Osteoblast (primary cell): ENCODE measurements at places on chromosomes 7 and 10. TPM values are rescaled to one million over a fixed set of nuclear protein-coding genes. Genes with fewer than 3 reads are reported as not detected.

- no peak for DNase-seq
These were observed 155.2 kb upstream of the ASAH2 start for GRCh38 chr10:50406457-50407070.

The UFSP1 gene
- total RNA-seq, result 4.7 and 5.8 TPM in 2 replicates

The AGAP5 gene
- total RNA-seq, result 3.5 and 4.0 TPM in 2 replicates

The NEUROG3 gene
- not detected in 2 replicates for total RNA-seq

DNA sequence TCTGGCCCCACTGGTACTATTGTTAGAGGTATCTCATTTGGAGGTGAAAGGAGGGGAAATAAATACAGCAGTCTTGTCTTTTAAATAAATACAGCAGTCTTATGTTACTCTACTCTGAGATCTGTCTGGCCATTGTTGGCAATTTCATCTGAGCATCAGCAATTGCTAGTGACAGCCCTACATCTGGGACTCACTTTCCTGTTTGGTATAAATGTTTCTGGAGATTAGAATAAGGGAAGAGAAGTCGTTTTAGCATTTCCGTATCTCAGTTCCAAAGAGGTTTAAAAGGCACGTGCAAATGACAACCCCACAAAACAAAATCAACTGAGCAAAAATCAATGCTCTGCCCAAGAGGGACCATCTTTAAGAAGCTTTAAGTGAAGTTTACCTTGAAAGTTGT lies 18.1 kb upstream of the CNNM2 start:
- no peak for DNase-seq

DNA sequence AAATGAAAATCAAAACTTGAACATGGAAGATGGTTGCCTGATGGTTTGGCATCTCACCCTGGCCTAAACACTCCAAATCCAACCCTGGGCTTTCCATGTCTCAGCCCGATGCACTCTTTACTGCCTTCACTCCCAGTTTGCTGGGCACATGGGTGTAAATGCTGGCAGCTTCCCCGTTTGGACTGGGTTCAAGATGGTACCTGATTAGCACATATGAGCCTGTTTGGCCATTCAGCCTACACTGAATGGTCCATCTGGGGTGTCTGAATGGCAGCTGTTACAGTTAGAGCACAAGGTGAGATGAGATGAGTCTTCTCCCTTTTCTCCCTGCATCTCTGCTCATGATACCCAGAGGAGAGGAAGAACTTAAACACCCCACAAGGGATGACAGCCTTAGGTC lies 37.1 kb downstream of the ATXN7L1 start:
- no peak for DNase-seq

GRCh38 chr10:127982601-127983000 lies 75.7 kb downstream of the PTPRE start:
- DNase-seq, result no peak

DNA sequence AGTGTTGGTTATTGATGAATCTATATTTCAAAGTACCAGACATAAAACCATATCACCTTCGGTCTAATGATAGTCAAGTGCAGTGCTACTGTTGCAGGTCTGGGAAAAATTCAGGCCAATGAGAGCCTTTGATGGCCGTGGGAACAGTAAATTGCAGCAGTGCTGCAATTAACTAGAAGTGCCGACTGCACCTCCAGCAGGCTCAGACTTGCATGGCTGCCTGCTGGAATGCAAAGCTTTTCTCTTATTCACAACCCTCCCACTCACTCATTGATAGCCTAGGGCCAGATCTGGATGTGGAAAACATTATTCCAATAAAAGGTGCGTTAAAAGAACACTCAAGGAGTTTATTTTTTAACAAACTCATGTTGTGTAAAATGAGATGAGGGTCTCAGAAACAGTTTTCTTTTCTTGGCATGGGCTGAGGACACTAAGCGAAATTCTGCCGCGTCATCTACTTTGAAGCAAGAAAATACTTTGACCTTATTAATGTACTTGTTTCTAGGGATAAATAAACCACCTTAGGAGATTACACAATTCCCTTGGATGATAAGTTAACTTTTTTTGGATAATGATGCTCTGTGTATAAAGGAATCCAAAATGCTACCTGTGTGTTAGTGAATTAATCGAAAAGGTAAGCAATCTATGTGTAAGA lies 17.1 kb downstream of the PLXDC2 start:
- DNase-seq, result no peak

DNA sequence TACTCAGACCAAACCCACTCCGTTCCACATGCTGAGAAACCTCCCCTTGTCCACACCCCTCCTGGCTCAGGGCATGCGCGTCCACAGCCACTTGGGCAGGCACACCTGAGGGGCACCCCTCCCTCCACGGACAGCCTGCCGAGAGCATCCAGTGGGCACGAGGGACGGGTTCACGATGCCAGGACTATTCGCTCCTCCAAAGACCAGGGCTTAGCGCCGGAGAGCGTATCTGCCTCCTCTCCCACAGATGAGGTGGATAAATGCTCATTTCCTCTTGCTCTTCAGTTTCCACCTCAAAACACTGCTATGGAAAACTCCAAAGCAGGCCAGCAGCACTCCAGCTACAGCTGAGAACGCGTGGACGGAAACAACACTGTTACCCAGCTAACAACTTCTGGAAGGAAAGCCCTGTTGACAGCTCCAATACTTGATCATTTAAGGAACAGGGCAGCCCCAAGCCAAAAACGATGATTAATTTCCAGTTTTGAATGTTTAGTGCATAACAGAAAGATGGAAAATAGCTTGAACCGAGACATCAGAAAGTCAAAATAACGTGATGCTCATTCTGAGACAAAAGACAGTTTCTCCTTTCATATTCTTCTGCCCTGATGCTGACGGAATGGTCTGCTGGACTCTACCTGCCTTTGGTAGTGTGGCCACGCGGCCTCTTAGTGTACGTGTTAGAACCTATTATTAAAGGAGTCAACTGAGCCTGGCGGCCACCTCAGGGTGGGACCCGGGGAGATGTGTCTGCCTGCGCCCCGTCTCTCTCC lies 204.7 kb downstream of the DNAJB6 start:
- DNase-seq, result peak; percentile 73

GRCh38 chr10:110269374-110270318 lies 35.1 kb downstream of the SMNDC1 start:
- DNase-seq, result no peak

- peak; percentile 81 for DNase-seq
These were observed 2.8 kb downstream of the FHIP2A start for GRCh38 chr10:114824391-114824790.

GRCh38 chr10:91745090-91745831 lies 53.0 kb upstream of the TNKS2 start:
- DNase-seq, result peak; percentile 65

DNA sequence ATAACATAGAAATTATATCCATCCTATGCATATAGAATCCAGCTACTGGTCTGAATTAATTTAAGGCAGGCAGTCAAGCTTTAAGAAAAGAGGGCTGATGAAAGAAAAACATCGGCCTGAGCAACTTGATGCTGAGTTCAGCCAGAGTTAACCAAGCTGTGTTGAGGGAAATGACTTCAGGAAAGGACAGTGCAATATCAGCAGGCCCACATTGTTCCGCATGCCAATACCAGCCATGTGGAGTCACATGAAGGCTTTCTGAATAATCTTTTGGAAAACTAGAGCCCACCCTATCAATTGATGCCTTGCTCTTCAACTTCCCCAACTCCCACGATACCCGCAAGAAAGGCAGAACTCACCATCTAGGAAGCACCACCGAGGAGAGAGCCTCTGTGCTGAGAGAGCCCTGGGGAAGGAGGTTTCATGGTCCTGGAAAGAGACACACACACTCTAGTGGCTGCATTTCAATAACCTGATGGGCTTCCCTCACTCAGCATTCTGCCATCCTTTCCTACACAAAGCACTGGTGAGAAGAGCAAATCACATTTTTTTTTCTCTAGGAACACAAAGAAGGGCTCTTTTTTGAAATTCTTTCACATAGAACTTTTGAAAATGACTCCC lies 125.8 kb upstream of the PTN start:
- no peak for DNase-seq
